ENCODE measurements at places on chromosomes 2 and 18.

DNA sequence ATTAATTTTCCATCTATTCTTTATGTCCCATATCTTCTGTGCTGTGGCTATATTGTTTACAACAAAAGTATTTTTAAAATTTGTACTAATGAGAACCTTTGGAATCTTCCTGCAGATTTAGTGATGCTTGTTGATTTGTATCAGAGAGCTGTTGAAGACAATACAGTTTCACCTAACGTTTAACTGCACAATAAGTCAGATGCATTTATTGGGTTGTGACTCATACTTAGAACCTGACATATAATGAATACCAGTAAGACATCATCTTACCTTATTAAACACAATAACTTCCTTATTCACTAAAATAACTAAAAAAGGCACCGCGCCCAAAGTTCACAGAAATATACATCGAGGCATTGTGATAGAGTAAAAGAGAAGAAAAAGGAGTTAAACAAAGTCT, 43.8 kb upstream of the IL1R1 start:
- no peak for DNase-seq

DNA sequence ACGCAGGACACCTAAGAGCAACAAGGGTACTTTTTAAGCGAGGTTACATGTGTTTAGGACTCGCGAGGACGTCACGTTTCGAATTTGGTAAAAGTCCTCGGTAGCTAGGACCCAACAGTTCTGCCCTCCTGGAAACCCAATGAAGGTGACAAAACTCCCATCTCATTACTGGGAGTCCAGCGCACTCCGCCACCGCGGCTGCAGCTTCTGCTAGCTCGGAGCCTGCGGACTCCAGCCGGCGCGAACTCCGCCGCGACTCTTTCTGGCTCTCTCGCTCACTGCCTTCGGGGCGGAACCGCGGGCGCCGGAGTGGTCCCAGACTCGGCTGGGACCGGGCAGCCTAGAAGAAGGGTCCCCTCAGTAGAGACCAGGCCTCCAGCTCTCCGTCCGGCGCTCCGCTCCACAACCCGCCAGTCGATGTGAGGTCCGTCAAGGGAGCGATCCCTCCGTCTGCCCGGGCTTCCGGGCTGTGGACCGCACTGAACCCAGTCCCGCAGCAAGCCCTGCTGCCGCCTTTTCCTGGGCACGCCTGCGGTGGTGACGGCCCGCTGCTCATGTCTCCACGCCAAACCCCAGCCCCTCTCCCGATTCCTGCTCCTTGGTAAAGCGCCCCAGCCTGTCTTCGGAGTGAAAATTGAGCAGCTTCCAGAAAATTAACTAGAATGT, 3.0 kb upstream of the OSR1 start:
- peak; percentile 58 for DNase-seq

GRCh38 chr2:216475767-216476166, 22.9 kb upstream of the RPL37A start:
- no peak for DNase-seq

- DNase-seq, result no peak
Measured at GRCh38 chr2:26327291-26328272, 18.4 kb upstream of the SELENOI start.

DNA sequence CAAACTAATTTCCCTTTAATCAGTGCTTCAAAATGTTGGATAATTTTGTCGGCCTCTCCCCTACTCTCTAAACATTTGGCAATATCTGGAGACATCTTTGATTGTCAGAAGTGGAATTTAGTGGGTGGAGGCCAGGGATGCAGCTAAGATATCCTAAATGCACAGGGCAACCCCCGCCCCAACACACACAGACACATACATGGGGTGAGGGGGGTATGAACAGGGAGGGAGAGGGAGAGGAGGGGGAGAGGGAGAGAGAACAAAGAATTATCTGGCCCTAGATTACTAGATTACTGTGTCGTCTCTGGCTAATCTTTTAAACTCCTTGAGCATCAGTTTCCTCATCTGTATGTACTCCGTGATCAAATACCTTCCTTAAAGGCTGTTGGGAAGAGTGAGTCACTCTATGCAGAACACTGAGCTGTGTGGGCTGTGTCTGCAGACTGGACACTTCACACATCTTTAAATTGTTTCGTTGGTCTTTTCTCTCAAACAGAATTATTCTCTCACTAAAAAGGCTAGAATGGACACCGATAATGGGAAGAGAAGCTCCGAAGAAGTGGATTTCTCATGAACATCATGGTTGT, 2.9 kb downstream of the RNF149 start:
- DNase-seq, result peak; percentile 62

- DNase-seq, result peak; percentile 57
Measured at GRCh38 chr2:10654069-10654468, 35.7 kb downstream of the NOL10 start.

DNA sequence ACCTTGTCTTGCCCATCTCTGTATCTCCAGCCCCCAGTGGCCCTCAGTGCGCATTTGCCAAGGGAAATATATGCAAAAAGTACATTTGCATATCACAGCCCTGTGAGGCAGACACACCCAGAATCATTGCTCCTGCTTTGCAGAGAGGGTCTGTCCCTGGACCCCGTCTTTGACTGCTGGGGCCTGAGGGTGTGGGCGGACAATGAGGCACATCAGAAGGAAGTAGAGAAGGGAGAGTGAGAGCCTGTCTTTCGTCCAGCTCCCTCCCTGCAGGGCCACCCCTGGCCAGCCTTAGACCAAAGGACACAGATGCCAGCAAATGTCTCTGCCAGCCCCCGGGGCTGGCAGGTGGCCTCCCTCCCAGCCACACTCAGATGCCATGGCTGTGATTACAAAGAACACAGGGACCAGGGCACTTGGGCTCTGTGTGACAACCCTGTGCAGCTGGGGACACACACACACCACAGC, 516.2 kb upstream of the MYT1L start:
- DNase-seq, result no peak

- DNase-seq, result no peak
Measured at GRCh38 chr2:211709389-211709788, 829.2 kb downstream of the ERBB4 start.

GRCh38 chr18:35938158-35938557, 34.3 kb upstream of the RMP24 start:
- peak; percentile 61 for DNase-seq

DNA sequence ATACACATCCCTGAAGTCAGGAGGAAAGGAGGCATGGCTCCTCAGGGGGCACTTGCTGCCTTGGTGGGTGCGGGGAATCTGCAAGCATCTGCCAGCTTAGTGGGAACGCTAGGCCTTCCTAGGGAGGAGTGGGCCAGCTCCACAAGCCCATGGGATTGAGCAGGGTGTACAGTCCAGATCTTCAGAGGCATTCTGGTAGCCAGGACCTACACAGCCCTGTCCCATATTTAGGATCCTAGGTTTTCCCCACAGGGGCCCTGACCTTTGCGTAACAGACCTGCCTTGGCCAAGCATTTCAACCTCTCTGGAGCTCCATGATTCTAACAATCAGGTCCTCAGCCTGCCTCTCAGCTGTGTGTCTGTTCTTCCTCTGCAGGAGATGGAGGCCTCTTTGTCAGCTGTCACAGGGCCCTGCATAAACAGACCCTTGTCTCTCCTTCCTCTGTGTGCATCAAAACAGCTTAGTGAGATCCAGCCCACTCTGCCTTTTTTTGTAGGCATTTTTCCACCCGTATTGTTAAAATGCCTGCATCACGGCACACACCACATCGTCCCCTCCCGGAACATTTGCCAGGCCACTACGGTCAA, 140.2 kb upstream of the NDUFV2 start:
- no peak for DNase-seq
